Stimulated activated CD4-positive, alpha-beta T cell treated with anti-CD3 and anti-CD28 coated beads, Interleukin-1b, Interleukin-23, amount 100 ng/mL, for 1 hour (primary cell): ENCODE measurements at places on chromosomes 7 and 10.

GRCh38 chr7:2862831-2863361, 18.8 kb upstream of the GNA12 start:
- DNase-seq = no peak

GRCh38 chr7:51023547-51023946, 240.9 kb upstream of the GRB10 start:
- no peak for DNase-seq

DNA sequence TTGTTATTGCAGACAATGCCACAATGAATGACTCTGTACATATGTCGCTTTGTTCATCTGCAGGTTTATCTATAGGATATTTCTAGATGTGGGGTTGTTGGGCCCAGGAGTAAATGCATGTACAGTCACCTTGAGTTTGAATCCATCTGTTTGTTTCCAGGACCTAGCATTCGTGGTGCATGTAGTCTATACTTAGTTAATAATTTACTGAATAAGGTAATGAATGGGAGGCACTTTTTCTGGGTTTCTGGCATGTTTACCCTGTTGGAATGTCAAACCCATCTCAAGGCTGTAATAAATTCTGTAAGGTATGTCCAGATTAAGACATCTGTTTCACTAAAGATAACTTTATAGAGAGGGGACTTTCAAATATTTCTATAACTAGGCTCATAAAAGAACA, 23.5 kb downstream of the HECTD2 start:
- DNase-seq = no peak

DNA sequence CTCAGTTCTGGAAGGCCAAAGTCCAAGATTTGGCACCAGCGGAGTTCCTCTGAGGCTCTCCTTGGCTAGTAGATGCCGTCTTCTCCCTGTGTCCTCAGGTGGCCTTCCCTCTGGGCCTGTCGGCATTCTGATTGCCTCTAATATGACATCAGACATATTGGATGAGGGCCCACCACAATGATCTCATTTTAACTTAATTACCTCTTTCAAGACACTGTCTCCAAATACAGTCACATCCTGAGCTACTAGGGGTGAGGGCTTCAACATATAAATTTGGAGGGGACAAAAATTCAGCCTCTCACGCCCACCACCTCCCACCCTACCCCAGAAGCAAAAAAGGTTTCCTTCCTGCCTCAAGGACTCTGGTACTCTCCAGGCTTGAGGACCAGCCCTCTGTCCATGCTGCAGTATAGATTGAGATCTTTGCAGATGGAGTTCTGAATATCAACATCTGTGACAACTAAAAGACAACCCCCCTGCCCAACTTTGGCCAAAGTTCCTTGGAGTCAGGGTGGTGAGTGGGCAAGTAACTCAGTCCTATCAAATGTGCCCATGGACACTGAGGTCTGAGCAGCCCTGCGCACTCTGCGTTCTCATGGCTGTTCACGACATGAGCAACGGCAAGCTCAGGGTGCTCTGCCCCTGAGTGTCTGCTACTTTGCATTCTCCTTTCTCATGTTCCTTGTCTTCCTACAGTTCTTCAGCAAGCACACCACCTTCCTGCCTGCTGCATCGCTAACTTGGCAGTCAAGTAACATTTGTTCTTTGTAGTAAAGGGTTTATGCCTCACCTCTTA, 11.5 kb downstream of the TMEM176B start:
- no peak for DNase-seq

DNA sequence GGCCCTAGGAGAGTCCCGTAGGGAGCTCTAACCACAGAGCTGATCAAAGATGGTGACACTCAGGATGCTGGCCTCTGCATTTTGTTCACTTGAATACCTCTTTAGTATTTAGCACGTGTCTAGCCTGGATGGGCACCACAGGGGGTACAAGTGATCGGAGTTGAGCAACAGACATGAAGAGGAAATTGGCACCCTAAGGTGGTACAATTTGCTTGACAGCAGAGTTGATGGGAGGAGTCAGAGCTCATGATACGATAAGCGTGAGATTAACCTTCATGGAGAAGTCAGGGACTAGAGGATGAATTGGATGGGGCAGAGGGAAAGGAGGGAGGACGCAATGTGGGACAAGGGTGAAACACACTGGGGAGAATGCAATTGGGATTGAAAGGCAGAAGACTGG, 9.9 kb upstream of the ZNF212 start:
- DNase-seq = no peak

DNA sequence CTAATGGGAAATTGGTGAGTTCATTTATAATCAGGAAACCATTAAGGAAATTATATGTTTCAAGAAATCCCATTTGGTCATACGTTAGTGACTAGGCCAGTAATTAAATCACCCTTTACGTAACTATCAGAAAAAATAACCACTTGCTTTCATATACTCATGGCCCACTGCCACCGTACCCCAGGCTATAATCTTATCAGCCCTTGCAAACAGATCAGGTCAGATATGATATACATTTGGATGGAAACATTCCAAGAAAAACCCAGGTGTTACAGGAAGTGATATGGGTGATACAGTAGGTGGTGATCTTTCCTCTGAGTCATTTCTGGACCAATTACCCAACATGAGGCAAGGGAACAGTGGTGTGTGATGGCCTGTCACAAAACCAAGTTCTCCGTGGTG, 481.0 kb upstream of the SEMA3A start:
- DNase-seq = no peak
